ENCODE measurements at places on chromosomes 1 and 21.

GRCh38 chr1:70008660-70009059 lies 196.7 kb downstream of the LRRC40 start:
- no peak for DNase-seq

DNA sequence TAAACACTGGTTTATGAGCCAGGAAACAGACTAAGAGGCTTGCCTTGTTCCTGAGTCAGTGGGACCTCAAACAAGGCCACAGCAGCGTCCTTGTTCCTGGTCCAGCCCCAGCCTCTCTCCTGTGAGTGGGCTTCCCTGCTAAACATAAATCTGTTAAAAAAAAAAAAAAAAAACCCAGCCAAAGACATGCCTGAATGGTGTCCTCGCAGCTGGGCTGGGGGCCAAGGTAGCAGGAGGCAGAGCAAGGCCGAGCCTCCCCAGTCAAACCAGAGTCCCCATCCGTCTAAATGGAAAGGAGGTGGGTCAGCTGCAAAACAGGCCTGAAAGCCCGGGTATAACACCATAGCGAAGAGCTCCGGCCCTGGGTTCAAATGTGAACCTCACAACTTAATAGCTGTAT lies 18.1 kb upstream of the IFFO2 start:
- DNase-seq, result no peak

DNA sequence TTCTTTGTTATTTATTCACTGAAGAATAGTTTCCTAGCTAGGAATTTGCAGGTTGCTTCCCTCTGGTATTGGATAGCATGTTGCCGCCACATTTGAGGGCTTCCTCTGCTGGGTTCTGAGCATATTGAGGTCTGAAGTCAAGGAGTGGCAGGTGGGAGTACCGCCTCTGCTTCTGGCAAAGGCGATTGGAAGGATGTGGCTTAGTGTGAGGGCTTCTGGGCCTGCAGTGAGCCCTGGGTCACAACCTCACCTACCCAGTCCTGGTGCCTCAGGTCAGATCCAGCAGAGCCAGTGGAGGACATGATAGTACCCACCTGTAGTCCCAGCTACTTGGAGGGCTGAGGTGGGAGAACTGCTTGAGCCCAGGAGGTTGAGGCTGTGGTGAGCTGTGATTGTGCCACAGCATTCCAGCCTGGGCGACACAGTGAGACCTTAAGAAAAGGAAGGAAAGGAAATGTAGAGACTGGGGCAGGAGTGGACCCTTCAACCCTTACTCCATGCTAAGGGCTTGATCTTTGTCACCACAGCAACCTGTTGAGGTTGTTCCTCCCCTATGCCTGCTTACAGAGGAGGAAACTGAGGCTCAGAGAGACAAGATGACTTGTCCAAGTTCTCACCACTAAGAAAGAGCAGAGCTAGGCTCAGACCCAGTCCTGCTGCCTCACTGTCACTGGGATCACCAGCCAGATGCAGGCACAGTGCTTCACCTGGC lies 22.8 kb downstream of the A3GALT2 start:
- DNase-seq, result no peak

DNA sequence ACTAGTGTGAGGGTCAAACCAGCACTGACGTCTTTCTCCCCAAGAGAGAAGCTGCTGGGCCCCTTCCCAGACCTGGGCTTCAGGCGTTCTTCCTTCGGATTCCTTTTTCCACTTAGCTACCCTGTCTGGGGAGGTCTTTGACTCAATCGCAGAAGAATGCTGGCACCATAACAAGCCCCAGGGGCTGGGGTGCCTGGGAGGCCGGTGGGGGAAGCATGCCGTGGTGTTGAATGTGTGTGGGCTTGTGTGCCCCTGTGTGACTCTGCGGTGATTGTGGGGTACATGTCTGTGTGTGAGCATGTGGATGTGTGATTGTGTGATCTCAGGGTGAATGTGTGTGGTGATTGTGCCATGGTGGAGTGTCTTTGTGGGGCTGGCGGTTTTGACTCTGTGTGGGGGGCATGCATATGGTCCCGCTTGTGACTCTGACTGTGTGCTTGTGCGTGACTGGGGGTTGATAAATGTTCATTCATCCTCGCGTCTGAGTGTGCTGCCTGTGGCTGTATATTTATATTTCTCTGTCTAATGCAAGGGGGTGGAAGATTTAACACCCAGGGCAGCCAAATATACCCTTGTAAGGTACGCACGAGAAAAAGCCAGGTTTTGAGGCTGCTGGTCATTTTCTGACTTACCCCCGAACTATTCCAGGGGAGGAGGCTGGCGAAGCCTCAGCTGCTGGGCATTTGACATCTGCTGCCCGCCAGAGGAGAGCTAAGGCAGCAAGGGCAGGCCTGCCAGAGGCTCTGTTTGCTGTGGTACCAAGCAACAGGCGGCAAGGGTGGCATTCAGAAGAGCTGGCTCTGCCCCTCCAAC lies 1.1 kb upstream of the SYNC start:
- DNase-seq, result no peak

- no peak for DNase-seq
These were observed 360.7 kb downstream of the PTBP2 start for GRCh38 chr1:97082160-97082848.

GRCh38 chr1:206905295-206906164 lies 8.3 kb downstream of the IL24 start:
- no peak for DNase-seq

- no peak for DNase-seq
These were observed 40.7 kb downstream of the CHODL start for GRCh38 chr21:18285379-18285778.

- no peak for DNase-seq
These were observed 84.6 kb upstream of the CASZ1 start for GRCh38 chr1:10881046-10881445.

- DNase-seq, result no peak
These were observed 32.0 kb downstream of the DUSP10 start for GRCh38 chr1:221709854-221710253.

- no peak for DNase-seq
These were observed 719 bp downstream of the S100A14 start for GRCh38 chr1:153615406-153615805.
